ENCODE measurements at places on chromosomes 4 and X.

- DNase-seq, result no peak
- no peak overlapping the region for H3K4me3 ChIP-seq
- no peak overlapping the region for H3K27ac ChIP-seq
Observed at GRCh38 chr4:8400632-8401325, 39.7 kb downstream of the ACOX3 start.

DNA sequence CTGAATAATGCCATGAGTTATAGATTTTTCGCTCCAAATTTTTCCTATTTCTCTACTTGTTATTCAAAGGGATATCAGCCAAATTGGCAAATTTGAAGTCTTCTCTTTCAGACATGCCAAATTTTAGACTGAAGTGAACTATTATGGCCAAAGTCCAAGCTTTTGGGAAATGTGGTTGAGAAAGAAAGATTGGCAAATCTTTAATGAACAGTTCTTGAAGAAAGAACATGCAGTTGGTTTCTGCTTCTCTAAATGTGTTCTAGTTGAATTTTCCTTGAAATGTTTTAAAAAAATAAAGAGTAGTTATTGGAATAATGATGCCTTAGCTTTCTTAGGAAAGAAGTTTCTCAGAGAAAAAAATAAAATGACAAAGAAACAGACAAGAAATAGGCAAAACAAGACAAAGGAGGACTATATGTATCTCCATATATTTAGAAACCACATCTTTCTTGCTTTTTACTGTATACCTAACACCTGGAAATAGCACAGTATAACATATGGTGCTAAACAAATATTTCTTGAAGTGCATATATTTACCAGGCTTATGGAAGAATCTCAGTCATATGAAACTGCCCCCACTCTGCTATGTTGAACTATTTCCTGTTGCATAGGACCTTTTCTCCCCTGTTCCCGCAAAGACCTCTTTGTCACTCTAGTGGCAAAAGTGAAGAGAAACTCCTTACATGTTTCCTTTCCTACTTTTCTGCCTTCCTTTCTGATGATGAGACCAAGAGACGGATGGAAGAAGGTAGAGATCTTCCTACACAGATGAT is 250.0 kb downstream of the ARHGAP24 start:
- H3K27ac ChIP-seq, result peak overlapping the region; percentile 50
- no peaks in the 10 kb centered on the region for H3K27me3 ChIP-seq
- no peaks in the 10 kb centered on the region for H3K4me1 ChIP-seq
- DNase-seq, result no peak
- no peaks in the 10 kb centered on the region for H3K36me3 ChIP-seq

GRCh38 chrX:646228-646495 is 15.6 kb downstream of the SHOX start:
- no peaks in the 10 kb centered on the region for H3K36me3 ChIP-seq
- peaks cover 11% of the 10 kb centered on the region for H3K4me1 ChIP-seq
- peaks cover 65% of the 10 kb centered on the region for H3K27me3 ChIP-seq
- H3K27ac ChIP-seq, result no peak overlapping the region
- H3K4me3 ChIP-seq, result peak overlapping the region; percentile 16
- no peak for DNase-seq

GRCh38 chr4:6884341-6884870 is 25.2 kb upstream of the TBC1D14 start:
- peaks cover 22% of the 10 kb centered on the region for H3K36me3 ChIP-seq
- peaks cover 7% of the 10 kb centered on the region for H3K4me1 ChIP-seq
- DNase-seq, result no peak
- H3K4me3 ChIP-seq, result no peak overlapping the region
- H3K27me3 ChIP-seq, result no peaks in the 10 kb centered on the region
- H3K27ac ChIP-seq, result peak overlapping the region; percentile 84

DNA sequence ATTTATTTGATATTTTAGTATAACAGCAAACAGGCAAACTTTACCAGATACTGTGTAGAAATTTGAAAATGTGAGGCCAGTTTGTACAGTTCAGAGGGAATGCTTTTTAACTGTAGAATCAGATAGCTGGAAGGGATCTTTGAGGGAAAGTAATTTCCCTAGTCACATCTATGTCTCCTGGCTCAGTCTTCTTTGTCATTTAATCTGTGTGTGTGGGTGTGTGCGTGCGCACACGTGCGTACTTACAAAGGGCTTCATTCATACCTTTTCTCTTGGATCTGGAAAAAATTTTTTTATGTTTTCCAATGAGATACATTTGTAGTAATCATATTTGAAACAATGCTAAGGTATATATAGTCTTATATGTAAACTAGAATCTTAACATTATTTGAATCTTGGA is 44.6 kb downstream of the IL13RA1 start:
- no peak overlapping the region for H3K27ac ChIP-seq
- H3K36me3 ChIP-seq, result no peaks in the 10 kb centered on the region
- H3K4me3 ChIP-seq, result no peak overlapping the region
- H3K27me3 ChIP-seq, result no peaks in the 10 kb centered on the region
- no peaks in the 10 kb centered on the region for H3K4me1 ChIP-seq
- DNase-seq, result no peak

GRCh38 chr4:91171217-91171616 is 1044.0 kb downstream of the CCSER1 start:
- DNase-seq, result no peak
- H3K27ac ChIP-seq, result no peak overlapping the region
- H3K4me3 ChIP-seq, result no peak overlapping the region
- H3K36me3 ChIP-seq, result peaks cover 10% of the 10 kb centered on the region
- H3K27me3 ChIP-seq, result no peaks in the 10 kb centered on the region

- no peaks in the 10 kb centered on the region for H3K36me3 ChIP-seq
- peaks cover 9% of the 10 kb centered on the region for H3K4me1 ChIP-seq
- no peaks in the 10 kb centered on the region for H3K27me3 ChIP-seq
- H3K27ac ChIP-seq, result no peak overlapping the region
- no peak overlapping the region for H3K4me3 ChIP-seq
Observed at GRCh38 chrX:153421856-153422255, 10.6 kb downstream of the ZFP92 start.

DNA sequence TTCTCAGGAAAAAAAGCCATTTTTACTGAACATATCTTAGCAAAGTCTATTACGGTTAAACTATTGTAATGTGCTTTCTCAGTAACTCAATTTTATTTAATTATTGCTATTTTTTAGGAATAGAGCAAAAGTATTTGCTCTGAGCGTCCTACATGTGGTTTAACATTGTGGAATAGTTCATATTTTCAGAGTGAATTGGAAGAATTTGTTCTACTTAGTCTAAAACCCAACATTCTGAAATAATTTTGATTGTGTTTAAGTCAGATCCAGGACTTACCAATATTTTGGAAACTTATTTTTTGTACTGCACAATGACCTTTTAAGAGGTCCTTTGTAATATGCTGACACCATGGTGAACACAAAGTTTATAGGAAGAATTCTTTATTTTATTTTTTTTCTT is 27.2 kb downstream of the CXCL1 start:
- H3K27ac ChIP-seq, result no peak overlapping the region
- H3K4me1 ChIP-seq, result peaks cover 5% of the 10 kb centered on the region
- DNase-seq, result no peak
- H3K4me3 ChIP-seq, result no peak overlapping the region
- H3K27me3 ChIP-seq, result no peaks in the 10 kb centered on the region

- peaks cover 32% of the 10 kb centered on the region for H3K4me1 ChIP-seq
- no peak overlapping the region for H3K4me3 ChIP-seq
- no peaks in the 10 kb centered on the region for H3K27me3 ChIP-seq
- peaks cover 67% of the 10 kb centered on the region for H3K36me3 ChIP-seq
Observed at GRCh38 chr4:39452153-39452859, 6.4 kb downstream of the RPL9 start.

GRCh38 chr4:76342191-76342590 is 35.7 kb downstream of the STBD1 start:
- no peak for DNase-seq
- H3K27ac ChIP-seq, result no peak overlapping the region
- no peak overlapping the region for H3K4me3 ChIP-seq
- H3K27me3 ChIP-seq, result peaks cover 5% of the 10 kb centered on the region
- H3K36me3 ChIP-seq, result no peaks in the 10 kb centered on the region

DNA sequence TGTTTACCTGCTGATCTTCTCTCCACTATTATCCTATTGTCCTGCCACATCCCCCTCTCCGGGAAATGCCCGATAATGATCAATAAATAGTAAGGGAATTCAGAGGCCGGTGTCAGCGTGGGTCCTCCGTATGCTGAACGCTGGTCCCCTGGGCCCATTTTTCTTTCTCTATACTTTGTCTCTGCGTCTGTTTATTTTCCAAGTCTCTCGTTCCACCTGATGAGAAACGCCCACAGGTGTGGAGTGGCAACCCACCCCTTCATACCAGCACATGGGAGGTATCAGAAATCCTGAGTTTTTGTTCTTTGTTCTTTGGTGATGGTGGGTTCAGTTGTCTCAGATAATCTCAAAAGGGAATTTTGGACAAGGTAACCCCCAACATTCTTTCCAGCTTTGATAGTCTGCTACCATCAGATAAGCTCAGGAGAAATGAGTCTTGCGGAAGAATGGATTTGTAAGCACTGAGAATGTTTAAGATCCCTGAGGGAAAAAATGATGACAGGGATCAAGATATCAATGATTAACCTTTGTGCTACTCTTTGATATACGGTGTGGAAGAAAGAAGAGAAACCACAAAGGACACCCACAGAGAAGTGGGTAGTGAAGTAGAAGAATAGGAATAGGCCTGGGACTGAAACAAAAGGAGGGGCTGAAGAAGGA is 117.9 kb downstream of the CEP44 start:
- no peak overlapping the region for H3K27ac ChIP-seq
- H3K4me1 ChIP-seq, result peaks cover 48% of the 10 kb centered on the region
- no peaks in the 10 kb centered on the region for H3K36me3 ChIP-seq
- peaks cover 5% of the 10 kb centered on the region for H3K27me3 ChIP-seq
- H3K4me3 ChIP-seq, result no peak overlapping the region

GRCh38 chr4:53963336-53963735 is 101.1 kb downstream of the CHIC2 start:
- no peak overlapping the region for H3K27ac ChIP-seq
- H3K4me1 ChIP-seq, result peaks cover 27% of the 10 kb centered on the region
- H3K27me3 ChIP-seq, result peaks cover 5% of the 10 kb centered on the region
- H3K4me3 ChIP-seq, result no peak overlapping the region
- H3K36me3 ChIP-seq, result no peaks in the 10 kb centered on the region
- DNase-seq, result no peak

- peaks cover 5% of the 10 kb centered on the region for H3K4me1 ChIP-seq
- H3K4me3 ChIP-seq, result no peak overlapping the region
- H3K27me3 ChIP-seq, result no peaks in the 10 kb centered on the region
- no peak overlapping the region for H3K27ac ChIP-seq
- no peaks in the 10 kb centered on the region for H3K36me3 ChIP-seq
Observed at GRCh38 chr4:141571793-141572192, 64.6 kb upstream of the IL15 start.

DNA sequence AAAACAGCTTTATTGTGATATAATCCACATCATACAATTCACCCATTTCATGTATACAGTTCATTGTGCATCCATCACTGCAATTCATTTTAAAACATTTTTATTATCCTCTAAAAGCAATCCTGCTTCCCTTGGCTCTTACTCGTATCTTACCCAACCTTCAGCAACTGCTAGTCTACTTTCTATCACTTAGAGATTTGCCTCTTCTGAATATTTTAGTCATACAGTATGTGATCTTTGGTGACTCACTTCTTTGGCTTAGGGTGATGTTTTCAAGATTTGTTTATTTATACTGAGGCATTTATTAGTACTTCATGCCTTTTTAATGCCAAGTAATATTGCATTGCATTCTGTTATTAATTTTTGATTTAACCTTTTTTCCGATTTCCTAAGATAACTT is 15.0 kb upstream of the MSMO1 start:
- no peaks in the 10 kb centered on the region for H3K4me1 ChIP-seq
- H3K36me3 ChIP-seq, result peaks cover 4% of the 10 kb centered on the region
- DNase-seq, result no peak
- no peaks in the 10 kb centered on the region for H3K27me3 ChIP-seq
- H3K27ac ChIP-seq, result no peak overlapping the region

- H3K4me1 ChIP-seq, result peaks cover 13% of the 10 kb centered on the region
- H3K36me3 ChIP-seq, result peaks cover 16% of the 10 kb centered on the region
- no peak overlapping the region for H3K27ac ChIP-seq
- H3K27me3 ChIP-seq, result no peaks in the 10 kb centered on the region
- H3K4me3 ChIP-seq, result peak overlapping the region; percentile 27
- peak; percentile 21 for DNase-seq
Observed at GRCh38 chrX:53256446-53257041, 24.8 kb downstream of the IQSEC2 start.

GRCh38 chr4:125539691-125540090 is 224.9 kb downstream of the FAT4 start:
- no peak overlapping the region for H3K27ac ChIP-seq
- H3K4me1 ChIP-seq, result 0 out of 2 replicates have a peak, but pooled peaks cover 5% of the 10 kb centered on the region
- no peak overlapping the region for H3K4me3 ChIP-seq
- DNase-seq, result no peak
- no peaks in the 10 kb centered on the region for H3K27me3 ChIP-seq
- peaks cover 22% of the 10 kb centered on the region for H3K36me3 ChIP-seq

GRCh38 chrX:71067712-71068043 is 456 bp downstream of the SNX12 start:
- peak overlapping the region; percentile 66 for H3K27ac ChIP-seq
- peaks cover 7% of the 10 kb centered on the region for H3K4me1 ChIP-seq
- H3K36me3 ChIP-seq, result peaks cover 6% of the 10 kb centered on the region
- DNase-seq, result no peak
- H3K4me3 ChIP-seq, result peak overlapping the region; percentile 94
- no peaks in the 10 kb centered on the region for H3K27me3 ChIP-seq

DNA sequence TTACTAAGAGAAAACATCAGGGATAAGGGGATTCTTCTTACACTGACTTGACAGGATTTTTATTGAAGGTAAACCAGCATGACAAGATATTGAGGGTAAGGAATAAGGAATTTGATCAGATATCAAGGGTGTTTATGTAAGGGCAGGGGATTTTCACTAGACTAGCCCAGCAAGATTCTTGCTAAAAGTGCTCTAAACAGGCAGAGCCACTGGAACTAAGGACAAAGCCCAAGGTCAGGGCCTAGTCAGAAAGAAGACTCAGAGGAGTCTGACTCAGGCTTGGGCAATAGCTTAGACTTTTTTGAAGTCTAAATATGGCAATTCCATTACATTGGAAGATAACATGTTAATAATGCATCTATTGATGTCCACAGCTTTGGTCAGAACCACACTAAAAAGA is 6.5 kb upstream of the GLRA3 start:
- no peak for DNase-seq
- peaks cover 6% of the 10 kb centered on the region for H3K4me1 ChIP-seq
- H3K36me3 ChIP-seq, result no peaks in the 10 kb centered on the region
- H3K4me3 ChIP-seq, result no peak overlapping the region
- no peaks in the 10 kb centered on the region for H3K27me3 ChIP-seq

DNA sequence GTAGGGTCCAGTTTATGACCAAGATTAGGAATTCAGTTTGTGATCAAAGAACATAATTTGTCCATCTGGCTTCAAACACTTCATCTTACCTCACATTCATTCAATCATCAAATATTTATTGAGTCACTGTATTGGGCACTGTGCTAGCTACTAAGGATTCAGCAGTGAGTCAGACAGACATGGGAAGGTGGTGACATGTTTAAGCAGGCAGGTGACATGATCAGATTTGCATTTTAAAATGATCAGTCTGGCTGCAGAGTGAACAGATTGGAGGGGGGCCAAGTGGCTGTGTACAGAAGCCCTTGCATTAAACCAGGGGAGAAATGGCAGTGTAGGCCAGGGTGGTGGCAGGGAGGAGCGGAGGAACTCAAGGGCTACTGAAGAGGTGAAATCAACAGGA is 25.1 kb upstream of the APLN start:
- no peak overlapping the region for H3K27ac ChIP-seq
- H3K36me3 ChIP-seq, result no peaks in the 10 kb centered on the region

GRCh38 chr4:99156992-99157391 is 12.9 kb upstream of the ADH4 start:
- no peak for DNase-seq
- no peak overlapping the region for H3K4me3 ChIP-seq
- 0 out of 2 replicates have a peak, but pooled peaks cover 13% of the 10 kb centered on the region for H3K36me3 ChIP-seq
- H3K27ac ChIP-seq, result no peak overlapping the region
- H3K4me1 ChIP-seq, result no peaks in the 10 kb centered on the region
